ENCODE measurements at places on chromosomes 13 and 19.

GRCh38 chr13:24145240-24145639, 15.3 kb upstream of the SPATA13 start:
- no peak for DNase-seq

- DNase-seq: no peak
Measured at GRCh38 chr13:109875746-109876145, 89.4 kb upstream of the IRS2 start.

- DNase-seq: no peak
Measured at GRCh38 chr19:46890423-46891170, 29.8 kb downstream of the ARHGAP35 start.

DNA sequence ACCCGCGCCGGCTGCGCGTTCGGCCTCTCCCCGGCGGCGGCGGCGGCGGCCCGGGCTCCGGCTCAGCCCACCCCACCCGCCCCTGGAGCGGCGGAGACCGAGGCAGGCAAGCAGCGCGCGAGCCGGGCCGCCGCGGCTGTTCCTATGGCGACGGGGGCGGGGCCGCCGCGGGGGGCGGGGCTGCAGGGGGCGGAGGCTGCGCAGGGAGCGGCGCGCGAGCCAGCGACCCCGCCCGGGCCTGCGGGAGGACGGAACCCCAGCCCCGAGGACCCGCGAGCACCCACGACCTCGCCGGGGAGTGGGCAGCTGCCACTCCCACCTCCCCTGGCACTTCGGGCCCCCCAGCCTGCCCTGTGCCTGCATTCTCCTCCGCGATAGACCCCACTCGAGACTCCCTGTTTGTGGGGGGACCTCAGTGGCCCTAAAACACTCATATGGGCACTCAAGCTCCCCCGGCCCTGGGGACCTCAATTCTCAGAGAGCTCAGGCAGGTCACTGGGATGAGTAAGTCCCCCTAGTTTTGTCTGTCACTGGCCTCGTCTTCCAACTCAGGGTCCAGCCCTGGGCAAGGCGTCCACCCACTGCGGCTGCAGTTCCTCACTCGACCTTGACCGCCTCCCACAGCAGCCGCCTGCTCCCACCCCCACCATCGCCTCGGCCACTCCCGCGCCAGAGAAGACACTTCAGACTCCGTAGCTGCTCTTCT, at the start of gene CTXN1:
TSS of gene CTXN1 (minus strand) at position 115 of the 706 bp plus-strand sequence. CDS start 597 bp downstream, outside the sequence.
- DNase-seq: no peak

DNA sequence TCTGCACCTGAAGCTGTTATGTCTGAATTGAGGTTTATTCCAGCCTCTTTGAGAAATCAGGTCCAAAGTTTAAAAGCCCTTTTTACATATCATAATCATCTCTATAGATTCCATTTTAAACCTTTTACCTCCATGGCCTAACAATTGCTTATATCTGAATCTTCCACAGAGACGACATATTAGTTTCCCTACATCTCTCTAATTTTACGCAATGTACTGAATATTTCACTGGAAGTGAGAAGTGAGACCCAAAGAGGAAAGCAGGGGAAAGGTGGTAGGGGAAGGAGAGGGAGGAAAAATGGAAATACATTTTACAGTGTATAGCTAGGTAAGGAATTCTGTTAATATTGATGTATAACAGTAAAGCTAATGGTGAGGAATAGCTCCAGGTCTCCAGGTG, 189.6 kb downstream of the MZT1 start:
- DNase-seq: no peak

GRCh38 chr19:795691-796581, 1.3 kb upstream of the PTBP1 start:
- no peak for DNase-seq

- no peak for DNase-seq
Measured at GRCh38 chr13:52845334-52845761, 3.1 kb downstream of the PCDH8 start.

DNA sequence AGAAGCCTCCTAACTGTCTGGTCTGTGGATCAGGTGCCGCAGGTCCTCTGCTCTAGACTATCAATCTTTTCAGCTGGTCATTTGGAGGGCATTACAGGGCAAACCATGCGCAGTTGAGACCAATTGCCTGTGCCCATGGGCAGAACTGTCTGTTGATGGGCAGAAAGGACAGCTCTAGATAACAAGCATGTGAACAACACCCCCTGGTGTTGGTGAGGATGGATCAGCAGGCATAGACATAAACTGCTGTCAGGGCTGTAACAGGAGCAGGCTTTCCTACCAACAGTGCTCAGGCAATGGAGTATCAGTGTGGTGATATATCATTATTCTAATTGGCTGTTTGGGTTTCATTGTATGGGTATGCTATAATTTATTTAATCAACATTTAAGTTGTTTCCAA, 104.7 kb upstream of the KL start:
- DNase-seq: peak; percentile 19

- DNase-seq: no peak
Measured at GRCh38 chr19:14758816-14759215, 19.5 kb downstream of the ADGRE2 start.

DNA sequence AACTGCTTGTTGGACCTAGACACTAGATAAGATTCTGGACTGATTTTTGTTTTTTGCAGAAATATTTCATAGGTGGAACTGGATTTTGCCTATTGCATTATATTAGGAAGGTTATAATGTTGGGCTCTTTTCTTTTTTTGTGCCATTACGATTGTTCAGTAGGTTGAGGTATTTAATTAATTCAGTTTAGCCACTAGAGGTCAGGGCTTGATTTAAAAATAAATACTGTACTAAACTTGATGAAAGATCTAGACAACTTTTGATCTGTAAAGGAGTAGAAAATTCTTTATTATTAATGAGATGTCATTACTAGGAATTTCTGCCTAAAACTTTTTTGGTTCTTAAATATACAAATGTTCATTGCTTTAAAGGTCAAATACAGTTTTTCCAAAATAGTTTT, 15.2 kb upstream of the SUPT20H start:
- no peak for DNase-seq
